ENCODE measurements at places on chromosomes 4 and X.

DNA sequence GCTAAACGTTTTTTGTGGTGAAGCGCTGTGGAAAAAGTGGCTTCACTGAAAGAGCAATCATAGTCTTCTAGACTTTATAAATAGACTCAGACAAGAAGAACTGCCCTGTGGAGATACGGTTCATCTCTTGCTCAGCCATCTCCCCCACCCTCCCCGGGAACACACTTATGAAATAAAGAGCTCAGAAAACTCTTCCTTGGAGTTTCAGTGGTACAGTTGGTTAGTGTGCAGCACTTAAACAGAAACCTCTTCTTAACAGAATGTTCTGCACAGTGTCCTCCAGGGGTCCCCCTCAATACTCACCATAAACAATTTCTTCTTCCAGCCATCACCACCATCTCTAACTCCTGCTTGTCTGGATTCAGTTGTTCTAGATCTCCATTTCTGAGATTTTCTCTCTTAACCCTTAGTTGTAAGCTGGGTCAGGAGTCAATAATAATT lies 313.0 kb downstream of the ARHGAP10 start:
- peak; percentile 23 for DNase-seq

- DNase-seq: peak; percentile 11
These were observed 2.8 kb upstream of the ZNF718 start for GRCh38 chr4:121408-122084.

DNA sequence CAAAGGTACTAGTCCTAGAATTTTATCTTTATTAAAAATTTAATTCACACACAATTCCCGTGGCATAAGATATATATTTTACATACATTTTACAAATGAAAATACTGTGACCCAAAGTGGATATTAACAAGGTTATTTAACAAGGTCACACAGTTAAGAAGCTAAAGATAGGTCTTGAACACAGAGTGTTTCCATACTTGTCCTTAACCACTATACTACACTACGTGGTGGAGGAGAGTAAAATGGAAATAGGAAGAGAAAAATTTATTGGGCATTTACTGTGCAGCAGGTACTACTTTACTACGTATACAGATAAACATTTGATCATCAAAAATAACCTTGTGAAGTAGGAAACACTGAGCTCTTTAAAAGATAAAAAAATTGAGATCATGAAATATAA lies 14.8 kb downstream of the TECRL start:
- no peak for DNase-seq

DNA sequence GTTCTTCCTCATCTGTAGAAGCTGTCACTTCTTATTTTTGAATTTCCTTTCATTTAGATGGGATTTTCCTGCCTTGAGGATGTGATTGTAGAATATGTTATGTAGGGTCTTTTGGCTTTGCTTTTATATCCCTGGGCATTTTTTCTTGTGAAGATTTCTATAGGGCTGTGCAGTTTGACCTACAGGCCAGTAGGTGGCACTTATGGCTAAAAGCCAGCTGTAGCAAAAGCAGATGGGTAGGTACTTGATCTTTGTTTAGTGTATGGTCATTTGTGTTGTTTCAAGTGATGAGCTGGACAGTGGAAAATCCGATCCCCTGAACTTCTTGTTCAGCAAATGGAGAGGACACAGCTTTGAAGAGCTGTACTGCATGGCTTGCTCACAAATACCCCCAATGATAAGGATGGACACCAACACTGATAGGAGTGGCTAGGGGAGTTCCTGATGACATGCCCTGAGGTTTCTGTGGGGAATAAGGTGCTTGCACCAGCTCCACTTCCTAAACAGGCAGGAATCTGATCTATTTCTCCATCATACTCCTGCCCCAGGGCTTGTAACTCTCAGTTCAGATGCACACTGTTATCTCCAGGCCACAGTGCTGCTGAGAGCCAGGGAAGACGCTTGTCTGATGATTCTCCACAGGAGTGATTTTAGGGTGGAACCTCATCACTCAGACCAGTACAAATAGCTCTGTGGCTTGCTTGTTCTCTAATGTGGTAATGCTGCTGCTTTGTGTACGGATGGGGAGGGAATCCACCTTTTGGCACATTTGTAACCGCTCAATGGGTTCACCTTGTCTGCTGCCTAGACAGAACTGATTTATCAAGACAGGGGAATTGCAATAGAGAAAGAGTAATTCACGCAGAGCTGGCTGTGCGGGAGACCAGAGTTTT lies 417.1 kb upstream of the MAGEB16 start:
- DNase-seq: peak; percentile 5

DNA sequence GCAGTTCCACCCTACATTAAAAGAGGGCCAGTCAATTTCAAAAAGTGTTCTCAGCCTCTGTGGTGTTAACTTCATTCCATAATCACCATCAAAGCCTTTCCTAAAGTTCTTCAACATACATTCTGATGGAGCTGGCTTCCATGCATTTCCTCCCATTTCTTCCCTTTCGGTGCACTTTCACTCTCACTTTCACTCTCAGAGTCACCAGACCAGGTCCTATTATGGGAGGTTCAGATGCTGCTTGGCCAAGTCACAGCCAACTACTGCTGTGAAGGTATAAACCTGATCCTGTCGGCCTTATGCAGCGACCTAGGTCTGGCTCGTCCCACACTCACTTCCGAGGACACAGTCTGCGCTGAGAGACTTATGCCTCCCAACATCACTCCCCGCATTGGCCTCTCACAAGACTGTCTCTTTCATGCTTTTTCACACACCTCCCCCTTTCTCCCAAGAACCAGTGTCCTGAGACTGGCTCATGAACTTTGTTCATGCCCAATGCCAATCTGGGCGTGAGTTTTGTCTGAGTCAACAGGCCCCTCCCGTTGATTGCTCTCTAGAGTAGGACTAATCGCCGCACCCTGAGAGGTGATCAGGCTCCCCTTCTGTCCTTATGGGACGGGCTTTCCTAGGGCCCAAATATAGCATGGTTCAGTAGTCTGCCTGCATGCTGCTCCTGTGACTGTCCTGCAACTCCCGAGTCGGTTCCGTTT lies 60.8 kb upstream of the XAGE1B start:
- DNase-seq: no peak

DNA sequence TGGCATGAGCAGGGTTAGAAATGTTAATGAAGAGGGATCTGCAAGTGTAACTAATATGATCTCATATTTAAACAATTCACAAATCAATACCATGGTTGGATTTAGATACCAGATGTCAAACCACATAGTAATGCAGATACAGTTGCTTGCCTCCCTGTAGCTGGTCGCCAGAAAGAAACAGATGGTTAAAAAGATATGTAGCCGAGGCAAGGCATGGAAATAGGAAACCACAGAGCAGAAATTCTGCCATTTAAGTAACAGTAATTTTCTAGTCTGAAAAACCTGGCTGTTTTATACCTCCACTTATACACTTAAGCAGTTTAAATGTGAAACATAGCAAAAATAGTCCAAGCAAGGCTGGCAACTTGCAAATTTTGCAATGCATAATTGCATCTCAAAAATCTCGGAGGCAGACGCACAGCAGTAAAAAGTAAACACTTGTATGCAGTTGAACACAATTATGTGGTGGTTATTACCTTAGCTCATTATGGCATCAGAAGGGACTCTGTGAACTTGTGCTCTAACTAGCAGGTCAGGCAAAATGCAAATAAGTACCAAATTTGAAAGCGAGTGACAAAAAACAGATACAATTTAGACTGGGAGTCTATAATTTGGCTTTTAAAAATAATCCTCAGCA lies 126.8 kb downstream of the NAA11 start:
- DNase-seq: no peak

- no peak for DNase-seq
These were observed 213.9 kb downstream of the SPOCK3 start for GRCh38 chr4:167020410-167020809.

DNA sequence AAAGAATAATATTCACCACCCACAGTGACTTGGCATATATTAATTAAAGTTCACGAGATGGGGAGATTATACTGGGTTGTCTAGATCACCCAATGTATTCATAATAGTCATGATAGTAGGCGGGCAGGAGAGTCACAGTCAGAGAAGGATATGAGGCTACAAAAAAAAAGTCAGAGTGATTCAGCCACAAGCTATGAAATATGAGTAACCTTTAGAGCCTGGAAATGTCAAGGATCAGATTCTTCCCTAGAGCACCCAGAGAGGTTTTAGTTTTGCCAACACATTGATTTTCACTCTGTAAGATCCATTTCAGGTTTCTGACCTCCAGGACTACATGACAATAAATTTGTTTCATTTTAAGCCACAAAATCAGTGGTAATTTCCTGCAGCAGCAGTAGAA lies 501.9 kb downstream of the GABRG1 start:
- DNase-seq: no peak

- DNase-seq: no peak
These were observed 196.3 kb downstream of the GPAT3 start for GRCh38 chr4:83732114-83732635.

DNA sequence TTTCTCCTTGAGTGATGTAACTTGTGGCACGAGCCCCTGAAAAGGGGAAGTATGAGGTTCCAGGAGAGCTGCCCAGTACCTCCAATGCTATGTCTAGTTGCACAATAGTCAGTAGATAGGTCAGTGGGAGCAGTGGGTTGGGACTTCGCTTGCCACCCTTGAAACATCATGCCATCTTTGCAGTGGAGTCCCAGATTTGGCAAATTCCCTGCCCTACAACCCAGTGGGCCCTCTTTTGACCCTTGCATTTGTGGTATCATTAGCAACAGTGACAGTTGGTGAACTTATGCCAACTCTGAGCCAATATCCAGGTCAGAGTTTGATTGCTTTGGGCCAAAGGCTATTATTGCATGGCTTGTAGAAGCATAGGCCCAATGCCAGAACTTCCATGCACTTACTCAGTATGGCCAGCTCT lies 12.3 kb downstream of the FHL1 start:
- DNase-seq: no peak

DNA sequence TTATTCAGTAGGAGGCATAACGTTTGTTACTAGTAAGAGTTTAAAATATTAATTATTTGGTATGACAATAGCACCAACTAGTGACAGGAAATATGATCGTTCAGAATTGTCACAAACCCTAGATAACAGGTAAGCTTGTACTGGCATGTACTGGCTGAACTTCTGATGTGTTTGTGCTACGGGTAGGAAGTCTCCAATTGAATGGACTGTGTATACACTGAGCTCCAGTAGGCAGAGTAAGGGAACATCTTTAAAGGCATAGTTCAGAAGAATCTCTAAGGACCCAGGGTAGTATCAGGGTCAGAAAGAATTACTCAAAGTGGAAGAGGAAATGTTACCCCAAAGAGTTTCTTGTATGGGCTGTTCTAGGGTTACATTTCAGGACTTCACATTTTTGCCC lies 230.4 kb downstream of the EDA2R start:
- DNase-seq: no peak

DNA sequence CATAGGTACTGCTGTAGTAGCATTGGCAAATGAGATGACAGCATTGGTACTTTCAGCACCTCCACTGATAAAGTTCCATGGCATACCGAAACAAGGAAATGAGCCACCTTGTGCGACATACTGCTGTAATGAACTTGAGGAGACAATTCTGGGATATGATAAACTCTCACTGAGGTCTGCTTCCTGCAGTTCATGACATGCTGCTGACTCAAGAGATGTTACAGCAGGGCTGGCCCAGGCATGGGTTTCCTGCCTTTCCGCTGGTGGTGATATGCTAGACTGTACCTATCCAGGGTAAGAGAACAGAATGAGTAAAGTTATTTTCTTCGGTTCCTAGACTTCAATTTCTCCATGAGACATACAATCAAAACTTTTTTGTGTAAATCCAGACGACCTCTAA lies 17.1 kb downstream of the BEND2 start:
- DNase-seq: no peak

- DNase-seq: no peak
These were observed 133.5 kb upstream of the NUDT6 start for GRCh38 chr4:123055943-123056342.

- DNase-seq: no peak
These were observed 249.1 kb downstream of the RPA4 start for GRCh38 chrX:97132664-97133415.

DNA sequence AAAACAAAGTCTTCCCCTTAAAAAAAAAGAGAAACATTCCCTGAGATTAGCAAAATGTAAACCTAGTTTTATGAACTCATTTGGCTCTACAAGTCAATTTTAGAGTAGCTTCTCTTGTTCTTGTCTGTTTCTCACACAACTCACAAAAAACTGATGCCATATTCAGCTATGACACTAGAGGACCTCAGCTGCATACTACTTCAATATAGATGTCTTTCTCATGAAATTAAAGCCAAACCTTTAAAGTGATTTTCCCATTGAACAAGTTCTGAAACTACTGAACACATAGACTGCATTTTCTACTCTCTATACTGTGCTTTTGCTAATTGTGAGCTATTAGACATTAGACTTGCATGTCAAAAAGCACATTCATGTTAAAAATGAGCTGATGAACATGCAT lies 49.8 kb downstream of the TBCK start:
- peak; percentile 23 for DNase-seq

GRCh38 chr4:147059064-147059731 lies 113.5 kb upstream of the TTC29 start:
- DNase-seq: no peak

GRCh38 chr4:3500111-3500510 lies 32.1 kb downstream of the LRPAP1 start:
- DNase-seq: no peak

GRCh38 chrX:111634823-111635729 lies 45.9 kb upstream of the ALG13 start:
- DNase-seq: no peak

- no peak for DNase-seq
These were observed 320.2 kb upstream of the CLNK start for GRCh38 chr4:11004818-11005217.

DNA sequence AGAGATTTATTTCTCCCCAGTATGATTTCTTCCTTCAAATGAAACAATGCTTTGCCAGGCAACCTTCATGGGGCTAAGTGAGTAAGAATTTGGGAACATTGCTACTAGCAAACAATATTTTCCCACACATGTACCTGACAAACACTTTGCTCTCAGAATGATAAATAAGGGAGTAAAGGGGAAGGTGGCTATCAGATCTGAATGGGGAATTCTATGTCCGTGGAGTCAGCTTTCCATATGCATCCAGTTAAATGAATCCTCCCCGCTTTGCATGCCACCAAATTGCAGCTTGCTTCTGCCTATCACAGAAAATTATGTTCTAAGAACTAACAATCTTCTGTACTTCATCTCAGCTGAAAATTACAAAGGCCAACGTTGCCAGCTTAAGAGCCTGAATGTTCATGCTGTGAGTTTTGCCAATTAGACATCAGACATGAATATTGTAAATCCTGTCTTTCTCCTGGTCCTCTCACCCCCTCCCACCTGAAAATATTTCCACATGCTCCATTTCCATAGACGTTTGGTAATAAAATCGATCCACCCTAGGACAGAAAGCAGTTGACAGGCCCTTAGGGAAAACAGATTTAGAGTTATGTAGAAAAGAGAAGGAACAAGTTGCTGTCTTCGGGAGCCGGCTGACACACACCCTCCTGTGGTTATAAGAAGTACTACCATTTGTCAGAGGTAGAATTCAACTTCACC lies 6.3 kb downstream of the MEPE start:
- peak; percentile 81 for DNase-seq

- DNase-seq: no peak
These were observed 347.4 kb downstream of the BCOR start for GRCh38 chrX:39750256-39750790.

- peak; percentile 48 for DNase-seq
These were observed 93.2 kb upstream of the MAPK10 start for GRCh38 chr4:86452924-86453531.

GRCh38 chr4:150211016-150211415 lies 132.8 kb downstream of the DCLK2 start:
- peak; percentile 39 for DNase-seq
